Vagina (tissue), 2 donors: ENCODE measurements at places on chromosomes 16 and 17.

DNA sequence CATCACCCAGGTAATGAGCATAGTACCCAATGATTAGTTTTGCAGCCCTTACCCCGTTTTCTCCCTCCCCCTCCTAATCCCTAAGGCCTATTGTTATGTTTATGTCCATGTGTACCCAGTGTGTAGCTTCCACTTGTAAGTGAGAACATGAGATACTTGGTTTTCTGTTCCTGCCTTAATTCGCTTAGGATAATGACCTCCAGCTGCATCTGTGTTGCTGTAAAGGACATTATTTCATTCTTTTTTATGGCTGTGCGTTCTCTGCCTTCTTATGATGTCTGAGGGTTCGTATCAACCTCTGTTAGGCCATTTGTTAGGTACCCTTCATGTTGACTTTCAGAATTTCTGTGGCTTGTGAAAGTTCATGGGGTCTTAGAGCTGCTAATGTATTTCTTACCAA, 31.0 kb downstream of the CTCF start:
- no peak for DNase-seq

GRCh38 chr16:50956637-50957036, 194.4 kb downstream of the SALL1 start:
- DNase-seq, result no peak

- no peak for DNase-seq
These were observed at the start of gene MSL1 for GRCh38 chr17:40121181-40122135. MSL1 (plus strand) TSS chr17:40121971; CDS start chr17:40122613, 642 bp downstream.

DNA sequence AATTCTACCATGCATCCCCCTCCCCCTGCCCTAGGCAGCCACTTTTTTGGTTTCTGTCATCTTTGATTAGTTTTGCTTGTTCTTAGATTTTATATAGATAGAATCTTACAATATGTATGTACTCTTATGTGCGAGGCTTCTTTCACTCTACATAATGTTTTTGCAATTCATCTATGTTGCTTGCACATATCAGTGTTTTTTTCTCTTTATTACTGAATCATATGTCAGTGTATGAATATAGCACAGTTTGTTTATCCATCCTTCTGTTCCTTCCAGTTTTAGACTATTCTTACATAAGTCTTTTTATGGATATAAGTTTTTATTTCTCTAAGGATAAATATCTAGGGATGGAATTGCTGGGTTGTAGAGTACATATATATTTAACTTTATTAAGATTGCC, 26.6 kb downstream of the NLK start:
- DNase-seq, result no peak
